Nephron progenitor cell (in vitro differentiated cells): ENCODE measurements at places on chromosomes 4 and X.

GRCh38 chr4:3322059-3322550, 29.3 kb downstream of the RGS12 start:
- no peak for DNase-seq

DNA sequence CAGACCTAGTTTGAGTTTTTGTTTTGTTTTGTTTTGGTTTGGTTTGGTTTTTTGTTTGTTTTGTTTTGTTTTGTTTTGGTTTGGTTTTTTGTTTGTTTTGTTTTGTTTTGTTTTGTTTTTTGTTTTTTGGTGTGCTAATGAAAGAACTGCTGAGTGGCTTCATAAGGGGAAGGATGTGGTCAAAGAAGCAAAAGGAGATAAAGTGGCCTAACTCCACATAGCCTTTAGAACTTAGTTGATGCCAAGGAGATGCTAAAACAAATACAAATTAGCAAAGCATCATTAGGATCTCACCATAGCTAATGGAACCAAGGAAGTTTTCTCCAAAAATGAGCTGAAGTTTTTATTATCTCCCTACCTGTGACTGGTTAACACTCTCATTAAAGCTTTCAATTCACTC, 44.6 kb upstream of the TMEM164 start:
- no peak for DNase-seq

DNA sequence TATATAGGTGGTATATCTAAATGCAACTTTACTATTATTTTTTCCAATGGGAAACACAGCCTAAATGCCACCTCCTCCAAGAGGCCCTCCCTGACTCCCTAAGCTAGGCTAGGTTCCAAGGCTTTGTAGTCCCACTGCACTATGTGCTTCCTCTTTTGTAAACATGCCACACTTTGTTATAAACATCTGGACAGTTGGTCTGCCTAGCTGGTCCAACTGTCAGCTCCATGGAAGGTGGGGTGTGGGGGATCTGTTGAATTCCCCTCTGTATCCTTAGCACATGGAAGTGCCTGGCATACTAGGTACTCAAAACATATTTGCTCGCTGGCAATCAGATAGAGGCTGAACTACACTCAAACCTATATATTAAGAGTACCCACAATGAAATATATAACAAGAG, 63.4 kb downstream of the SLC9A7 start:
- DNase-seq = no peak

DNA sequence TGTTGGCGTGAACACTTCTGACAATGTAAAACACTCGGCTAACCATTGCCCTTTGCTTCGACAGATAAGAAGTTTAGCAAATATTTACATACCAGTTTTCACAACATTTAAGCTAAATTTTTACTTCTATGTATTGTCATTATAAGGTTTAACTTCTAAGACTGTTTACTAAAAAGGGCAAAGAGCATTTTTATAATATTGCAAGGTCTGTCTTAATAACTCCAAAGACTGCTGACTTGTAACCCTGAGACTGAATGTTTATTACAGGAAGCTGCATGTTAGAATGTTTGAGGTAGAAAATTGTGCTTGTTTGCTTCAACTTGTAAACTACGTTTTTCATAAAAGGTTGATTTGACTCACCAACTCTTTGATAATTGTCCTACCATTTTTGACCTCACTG, 213.2 kb upstream of the RPS6KA3 start:
- DNase-seq = no peak

GRCh38 chrX:8639949-8640475, 91.9 kb downstream of the ANOS1 start:
- peak; percentile 10 for DNase-seq

DNA sequence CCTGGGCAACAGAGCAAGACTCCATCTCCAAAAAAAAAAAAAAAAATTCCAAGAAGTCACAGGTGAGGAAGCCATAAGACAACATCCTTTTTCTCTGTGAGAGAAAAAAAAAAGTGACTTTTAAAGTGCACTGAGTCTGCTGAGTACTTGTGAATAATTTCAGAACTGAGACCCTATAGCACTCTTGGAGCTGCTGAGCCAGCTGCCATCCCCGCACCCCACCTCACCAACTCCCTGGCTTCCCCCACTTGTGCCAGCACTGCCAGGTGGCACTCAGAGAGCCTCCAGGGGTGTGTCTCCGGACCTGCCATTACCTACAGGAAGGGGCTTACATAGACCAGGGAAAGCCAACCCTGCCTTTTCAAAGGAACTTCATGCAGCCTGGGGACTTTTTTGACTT, 39.2 kb upstream of the HS3ST1 start:
- DNase-seq = no peak

- DNase-seq = no peak
These were observed 1.5 kb downstream of the CLCN3 start for GRCh38 chr4:169621731-169622492.

GRCh38 chr4:46999566-46999965, 6.2 kb upstream of the GABRA4 start:
- no peak for DNase-seq

DNA sequence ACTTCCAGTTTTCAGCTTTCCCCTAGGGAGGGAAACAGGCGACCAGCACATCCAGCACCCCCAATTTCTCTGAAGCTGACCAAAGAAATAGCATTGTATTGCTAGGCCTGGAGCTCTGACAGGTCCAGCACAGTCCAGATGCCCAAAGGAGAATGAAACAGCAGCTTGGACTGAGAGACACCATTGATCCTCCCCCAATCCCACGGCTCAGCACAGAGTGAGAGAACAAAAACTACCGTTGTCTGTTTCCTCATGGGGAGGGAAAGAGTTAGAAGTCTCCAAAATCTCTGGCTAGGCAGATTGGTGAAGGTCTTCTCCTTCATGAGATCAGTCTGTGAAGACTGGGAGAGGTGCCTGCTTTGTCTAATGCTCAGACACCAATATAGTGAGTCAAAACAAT, 8.6 kb downstream of the TCEAL7 start:
- no peak for DNase-seq

GRCh38 chr4:80535551-80535950, 200.0 kb downstream of the CFAP299 start:
- DNase-seq = no peak

- DNase-seq = no peak
These were observed 141.5 kb downstream of the GLRA2 start for GRCh38 chrX:14670819-14671218.

GRCh38 chrX:19799319-19800182, 87.8 kb downstream of the SH3KBP1 start:
- no peak for DNase-seq

DNA sequence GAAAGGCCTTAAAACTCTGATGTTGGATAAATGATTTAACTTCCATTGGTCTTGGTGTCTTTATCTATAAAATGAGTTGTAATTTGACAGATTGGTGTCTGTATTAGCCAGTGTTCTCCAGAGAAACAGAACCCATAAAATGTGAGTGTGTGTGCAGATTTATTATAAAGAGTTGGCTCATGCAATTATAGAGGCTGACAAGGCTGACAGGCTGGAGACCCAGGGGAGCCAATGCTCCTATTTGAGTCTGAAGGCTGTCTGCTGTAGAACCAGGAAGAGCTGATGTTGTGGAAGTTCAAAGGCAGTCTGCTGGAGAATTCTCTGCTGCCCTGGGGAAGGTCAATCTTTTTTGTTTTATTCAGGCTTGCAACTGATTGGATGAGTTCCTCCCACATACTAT, 131.7 kb downstream of the SLC4A4 start:
- no peak for DNase-seq

GRCh38 chrX:27767387-27767786, 40.4 kb upstream of the MAGEB10 start:
- no peak for DNase-seq

DNA sequence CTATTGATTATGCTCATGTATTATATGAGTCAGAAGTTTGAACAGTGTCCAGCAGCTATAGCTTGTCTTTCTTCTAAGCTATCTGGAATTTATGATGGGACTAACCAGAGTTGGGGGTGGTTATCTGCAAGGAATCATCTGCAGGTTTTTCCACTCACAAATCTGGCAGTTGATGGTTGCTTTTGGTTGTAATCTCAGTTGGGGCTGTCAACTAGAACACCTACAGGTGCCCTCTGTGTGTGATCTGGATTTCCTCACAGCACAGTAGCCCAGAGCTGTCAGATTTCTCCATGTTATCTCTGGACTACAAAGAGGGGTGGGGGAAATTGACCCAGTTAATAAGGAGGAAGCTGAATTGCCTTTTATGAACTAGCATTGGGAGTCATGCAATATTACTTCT, 51.4 kb upstream of the MAP9 start:
- DNase-seq = no peak
